Osteocyte (in vitro differentiated cells): ENCODE measurements at places on chromosomes 7 and 10. TPM values are rescaled to one million over a fixed set of nuclear protein-coding genes. Genes with fewer than 3 reads are reported as not detected.

GRCh38 chr7:108234281-108234680 lies 104.1 kb upstream of the LAMB4 start:
- no peak for DNase-seq

DNA sequence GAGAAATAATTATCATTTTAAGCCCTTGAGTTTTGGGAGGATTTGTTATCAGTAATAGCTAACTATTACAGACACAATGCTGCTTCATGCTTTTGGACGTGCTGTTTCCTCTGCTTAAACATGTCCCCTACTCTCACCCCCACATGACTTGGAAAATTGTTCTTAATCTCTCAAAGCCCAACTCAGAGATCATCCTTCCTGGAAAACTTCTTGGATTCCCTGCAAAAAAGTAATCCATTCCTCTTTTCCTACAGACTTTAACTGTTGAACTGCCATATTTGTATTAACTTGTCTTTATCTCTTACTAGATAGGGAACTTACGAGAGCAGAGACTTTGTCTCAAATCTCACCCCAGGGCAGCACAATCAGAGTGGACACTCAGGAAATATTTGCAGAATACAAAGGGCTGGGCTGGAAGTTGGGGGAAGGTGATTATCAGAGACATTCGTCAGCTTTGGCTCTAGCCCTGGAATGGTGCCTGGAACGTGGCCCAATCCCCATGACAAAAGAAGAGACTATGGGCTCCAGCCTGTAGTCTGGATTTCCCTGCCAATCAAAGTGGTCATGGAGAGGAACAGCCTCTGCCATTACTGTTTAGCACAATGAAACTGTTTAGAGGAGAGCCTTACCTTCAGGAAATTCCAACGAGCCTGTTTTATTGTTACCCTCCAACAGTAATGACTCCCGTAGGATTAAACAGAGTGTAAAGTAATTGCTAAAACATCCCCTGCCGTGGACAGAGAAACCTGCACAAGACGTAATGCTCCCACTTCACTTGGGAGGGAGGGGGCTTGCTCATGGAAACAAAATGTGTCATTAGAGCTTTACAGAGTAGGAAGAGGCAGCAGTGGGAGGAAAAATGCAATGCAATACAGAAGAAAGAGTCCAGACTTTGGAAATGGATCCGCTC lies 140.4 kb upstream of the AUTS2 start:
- no peak for DNase-seq

CFTR gene
- total RNA-seq: not detected in 2 replicates

SLC13A1 gene
- total RNA-seq: not detected in 2 replicates

DNA sequence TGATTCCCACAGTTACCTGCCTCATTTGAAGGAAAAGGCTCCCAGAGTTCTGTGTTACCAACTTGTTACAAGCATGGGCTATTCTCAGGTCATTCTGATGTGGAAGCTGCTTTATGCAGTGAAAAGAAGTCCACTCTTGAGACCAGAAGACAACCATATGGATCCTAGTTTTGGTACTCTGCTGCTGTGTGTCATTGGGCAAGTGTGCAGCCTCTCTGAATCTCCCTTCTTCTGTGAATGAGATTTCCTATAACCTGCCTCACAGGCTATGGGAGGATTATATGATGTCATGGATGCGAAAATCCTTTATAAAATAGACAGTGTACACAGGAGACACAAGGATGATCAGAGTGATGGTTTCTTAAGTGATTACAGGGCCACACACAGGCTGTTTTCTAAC lies 166.1 kb downstream of the ARID5B start:
- no peak for DNase-seq

ABCC2 gene
- total RNA-seq: 0.24 and 0.39 TPM in 2 replicates

DNA sequence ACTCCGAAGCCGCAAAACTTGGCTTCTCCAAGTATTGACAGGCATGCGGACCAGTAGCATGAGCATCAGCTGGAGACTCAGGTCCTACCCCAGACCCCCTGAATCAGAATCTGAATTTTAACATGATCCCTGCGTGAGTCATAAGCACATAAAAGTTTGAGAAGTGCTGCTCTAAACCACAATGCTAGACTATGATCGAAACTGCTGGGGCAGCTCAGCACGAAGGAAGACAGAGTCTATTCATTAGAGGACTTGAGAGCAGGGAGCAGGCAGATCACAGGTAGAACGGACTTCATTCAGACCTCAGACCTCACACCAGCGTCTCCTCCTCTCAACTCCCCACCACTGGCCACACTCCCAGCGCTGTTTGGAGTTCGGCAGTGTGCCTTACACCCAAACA lies 16.9 kb downstream of the CAMK2G start:
- DNase-seq: no peak

GRCh38 chr10:117441812-117442443 lies 66.7 kb upstream of the PDZD8 start:
- DNase-seq: no peak

DNA sequence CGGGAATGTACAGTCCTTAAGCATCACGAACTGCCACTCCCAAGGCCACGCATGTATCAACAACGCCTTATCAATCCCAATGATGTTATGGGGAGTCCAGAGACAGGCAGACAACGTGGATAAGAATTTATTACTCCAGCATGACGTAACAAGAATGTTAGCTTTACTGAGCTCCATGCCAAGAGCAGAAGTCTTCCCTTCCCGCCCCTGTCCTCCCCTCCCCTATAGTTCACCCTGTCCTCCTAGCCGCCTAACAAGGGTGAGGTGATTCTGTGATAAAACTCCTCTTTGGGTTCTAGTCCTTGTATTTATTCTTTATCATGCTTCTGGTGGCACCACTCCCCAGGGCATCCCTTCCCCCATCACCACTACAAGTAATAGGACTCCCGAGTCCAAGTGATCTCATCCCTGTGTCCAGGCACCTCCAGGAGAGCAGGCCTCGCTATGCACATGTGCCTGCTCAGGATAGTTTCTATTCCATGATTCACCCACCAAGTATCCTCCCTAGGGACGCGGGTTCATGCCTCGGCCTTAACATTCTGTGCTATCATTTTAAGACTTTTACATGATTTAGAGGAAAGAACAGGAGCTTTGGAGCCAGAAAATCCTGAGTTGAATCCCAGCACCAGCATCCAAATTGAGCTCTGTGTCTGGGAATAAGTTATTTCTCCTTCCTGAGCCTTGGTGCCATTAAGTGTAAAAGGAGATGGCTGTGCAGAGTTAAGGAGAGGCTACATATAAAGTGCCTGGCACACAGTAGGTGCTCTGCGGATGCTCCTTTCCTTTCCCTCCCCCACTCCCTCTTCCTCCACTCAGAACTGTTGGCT lies 15.4 kb downstream of the GSDME start:
- DNase-seq: peak; percentile 85

- no peak for DNase-seq
Observed at GRCh38 chr10:95831515-95831914, 75.6 kb downstream of the ENTPD1 start.

GRCh38 chr7:27389496-27389895 lies 146.9 kb downstream of the EVX1 start:
- peak; percentile 8 for DNase-seq
